Lower leg skin (tissue), 4 donors: ENCODE measurements at places on chromosomes 4 and X. TPM values are rescaled to one million over a fixed set of nuclear protein-coding genes. Genes with fewer than 3 reads are reported as not detected.

Gene TRPC5OS
- not detected for total RNA-seq

Gene LRCH2
- 0.11 TPM for total RNA-seq

Gene RNF175
- 0.10 TPM for total RNA-seq

Gene SMPX
- not detected for total RNA-seq

Gene ADGRG2
- 0.51 TPM for total RNA-seq

Gene CPE
- 25.2 TPM for total RNA-seq

Gene HTN1
- not detected for total RNA-seq

Gene GPM6B
- total RNA-seq, result 15.5 TPM

Gene PQBP1
- total RNA-seq, result 74.2 TPM

Gene PHKA2
- total RNA-seq, result 17.6 TPM

Gene NSG1
- 145 TPM for total RNA-seq

Gene KLKB1
- not detected for total RNA-seq
